Naive thymus-derived CD4-positive, alpha-beta T cell (primary cell): ENCODE measurements at places on chromosomes 3 and 15. TPM values are rescaled to one million over a fixed set of nuclear protein-coding genes. Genes with fewer than 3 reads are reported as not detected.

Gene UBA7
- 273 TPM for total RNA-seq

Gene IL5RA
- 8.7 TPM for total RNA-seq

DNA sequence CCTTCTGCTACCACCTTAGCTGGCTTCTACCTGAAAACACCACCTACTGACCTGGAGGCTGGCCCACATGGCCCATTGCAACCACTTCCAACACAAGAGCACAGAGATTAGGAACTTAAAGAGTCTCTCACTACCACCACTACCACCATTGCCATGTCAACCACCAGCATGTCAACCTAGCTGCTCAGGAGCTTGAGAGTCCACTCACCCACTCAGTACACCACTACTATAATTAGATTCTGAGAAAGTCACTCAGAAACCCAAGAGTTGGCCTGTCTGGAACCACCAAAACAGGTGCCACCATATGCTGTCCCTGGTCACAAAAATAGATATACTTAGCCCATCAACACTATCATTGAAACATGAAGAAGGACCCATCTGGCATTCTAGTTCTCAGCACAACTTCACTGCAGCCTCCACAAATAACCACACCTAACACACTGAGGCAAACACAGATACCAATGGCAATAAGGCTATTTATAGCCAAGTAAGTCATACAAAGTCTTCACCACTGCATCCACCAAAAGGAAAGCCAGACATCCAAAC, 806.7 kb upstream of the EPHA6 start:
- no peaks in the 10 kb centered on the region for H3K4me1 ChIP-seq
- H3K36me3 ChIP-seq: no peaks in the 10 kb centered on the region
- H3K4me3 ChIP-seq: no peak overlapping the region
- H3K27me3 ChIP-seq: no peaks in the 10 kb centered on the region
- DNase-seq: no peak

DNA sequence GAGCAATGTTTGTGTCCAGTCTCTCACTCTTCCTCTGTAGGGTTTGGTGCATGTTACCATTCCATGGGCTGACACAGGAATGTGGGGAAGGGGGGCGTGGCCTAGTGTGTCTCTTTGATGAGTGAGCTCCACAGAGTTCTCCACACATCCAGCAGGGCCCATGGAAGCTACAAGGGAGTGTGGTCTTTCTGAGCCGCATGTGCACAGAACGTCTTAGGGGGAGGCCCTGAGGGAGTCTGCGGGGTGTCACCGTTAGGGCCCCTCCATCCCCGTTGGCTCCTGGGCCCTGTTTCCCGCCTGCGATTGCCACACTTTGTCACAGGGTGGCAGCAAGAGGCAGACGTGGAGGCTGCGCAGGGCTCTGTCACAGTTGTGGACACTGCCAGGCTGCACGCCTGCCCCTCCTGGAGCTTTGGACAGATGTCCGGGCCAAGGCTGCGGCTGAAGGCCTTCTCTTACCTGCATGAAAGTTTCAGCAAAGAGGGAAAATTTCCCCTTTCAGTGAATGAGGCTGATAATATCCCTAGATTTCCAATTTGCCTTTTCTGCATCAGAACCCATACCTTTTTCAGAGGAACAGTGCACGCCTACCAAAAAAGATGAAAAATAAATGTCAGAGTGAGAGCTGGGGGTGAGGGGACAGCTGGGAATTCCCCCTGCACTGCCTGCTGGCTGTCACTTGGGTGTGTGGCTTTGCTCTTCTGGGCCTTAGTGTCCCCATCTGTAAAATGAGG, 24.3 kb downstream of the CACNA2D3 start:
- no peaks in the 10 kb centered on the region for H3K27me3 ChIP-seq
- no peaks in the 10 kb centered on the region for H3K36me3 ChIP-seq

DNA sequence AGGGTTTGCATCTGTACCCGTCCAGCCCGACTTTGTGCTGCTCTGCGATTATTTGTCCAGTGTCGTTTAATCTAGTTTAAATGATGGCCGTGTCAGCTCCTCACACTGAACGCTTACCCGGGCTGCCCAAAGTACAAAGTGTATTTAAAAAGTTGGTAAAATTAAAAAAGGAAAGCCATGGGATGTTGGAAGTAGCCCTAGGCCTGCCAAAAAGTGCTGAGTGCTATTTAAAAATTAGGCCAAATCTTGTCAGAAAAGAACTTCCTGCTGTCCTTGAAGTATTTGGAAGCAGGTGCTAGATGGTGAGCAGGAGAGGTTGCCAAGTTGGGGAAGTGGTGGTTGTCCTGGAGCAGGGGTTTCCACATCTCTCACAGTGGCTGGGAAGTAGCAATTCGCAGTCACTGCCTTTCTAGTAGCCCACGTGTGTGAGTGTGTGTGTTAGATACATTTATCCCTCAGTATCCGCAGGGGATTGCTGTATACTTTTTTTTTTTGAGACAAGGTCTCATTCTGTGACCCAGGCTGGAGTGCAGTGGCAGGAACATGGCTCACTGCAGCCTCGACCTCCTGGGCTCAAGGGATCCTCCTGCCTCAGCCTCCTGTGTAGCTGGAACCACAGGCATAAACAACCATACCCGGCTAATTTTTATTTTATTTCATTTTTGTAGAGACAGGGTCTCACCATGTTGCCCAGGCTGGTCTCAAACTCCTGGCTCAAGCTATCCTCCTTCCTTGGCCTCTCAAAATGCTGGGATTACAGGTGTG, 664 bp downstream of the PPCDC start:
- no peak for DNase-seq
- H3K27me3 ChIP-seq: no peaks in the 10 kb centered on the region
- peak overlapping the region; percentile 84 for H3K27ac ChIP-seq
- H3K4me1 ChIP-seq: no peaks in the 10 kb centered on the region
- peak overlapping the region; percentile 84 for H3K4me3 ChIP-seq

- no peaks in the 10 kb centered on the region for H3K27me3 ChIP-seq
- no peaks in the 10 kb centered on the region for H3K36me3 ChIP-seq
- no peak overlapping the region for H3K27ac ChIP-seq
- DNase-seq: peak; percentile 12
These were observed 97.7 kb upstream of the ATP2B2 start for GRCh38 chr3:10602769-10603768.

GRCh38 chr15:35060591-35060990, 24.5 kb downstream of the NANOGP8 start:
- H3K4me1 ChIP-seq: no peaks in the 10 kb centered on the region
- no peaks in the 10 kb centered on the region for H3K36me3 ChIP-seq
- no peak for DNase-seq
- no peaks in the 10 kb centered on the region for H3K27me3 ChIP-seq

DNA sequence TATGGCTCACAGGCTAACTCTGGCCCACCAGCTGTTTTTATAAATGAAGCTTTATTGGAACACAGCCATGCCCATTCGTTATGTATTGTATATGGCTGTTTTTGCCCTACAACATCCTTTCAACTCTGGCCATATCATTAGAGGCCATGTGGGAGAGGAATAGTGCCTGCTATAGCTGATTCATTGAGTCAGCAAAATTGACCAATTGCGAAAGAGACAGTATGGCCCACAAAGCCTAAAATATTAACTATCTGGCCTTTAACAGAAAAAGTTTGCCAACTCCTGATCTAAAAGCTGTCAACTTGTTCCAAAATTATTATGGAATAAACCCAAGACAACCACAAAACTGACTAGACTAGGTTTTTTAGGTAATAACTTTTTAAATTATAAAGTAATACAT, 1.4 kb downstream of the NR1I2 start:
- H3K36me3 ChIP-seq: no peaks in the 10 kb centered on the region
- no peak overlapping the region for H3K4me3 ChIP-seq
- H3K4me1 ChIP-seq: no peaks in the 10 kb centered on the region
- no peaks in the 10 kb centered on the region for H3K27me3 ChIP-seq
- DNase-seq: no peak

GRCh38 chr15:74913041-74913440, 6.4 kb upstream of the FAM219B start:
- H3K27ac ChIP-seq: no peak overlapping the region
- no peaks in the 10 kb centered on the region for H3K36me3 ChIP-seq
- no peaks in the 10 kb centered on the region for H3K27me3 ChIP-seq
- H3K4me3 ChIP-seq: no peak overlapping the region
- no peak for DNase-seq

DNA sequence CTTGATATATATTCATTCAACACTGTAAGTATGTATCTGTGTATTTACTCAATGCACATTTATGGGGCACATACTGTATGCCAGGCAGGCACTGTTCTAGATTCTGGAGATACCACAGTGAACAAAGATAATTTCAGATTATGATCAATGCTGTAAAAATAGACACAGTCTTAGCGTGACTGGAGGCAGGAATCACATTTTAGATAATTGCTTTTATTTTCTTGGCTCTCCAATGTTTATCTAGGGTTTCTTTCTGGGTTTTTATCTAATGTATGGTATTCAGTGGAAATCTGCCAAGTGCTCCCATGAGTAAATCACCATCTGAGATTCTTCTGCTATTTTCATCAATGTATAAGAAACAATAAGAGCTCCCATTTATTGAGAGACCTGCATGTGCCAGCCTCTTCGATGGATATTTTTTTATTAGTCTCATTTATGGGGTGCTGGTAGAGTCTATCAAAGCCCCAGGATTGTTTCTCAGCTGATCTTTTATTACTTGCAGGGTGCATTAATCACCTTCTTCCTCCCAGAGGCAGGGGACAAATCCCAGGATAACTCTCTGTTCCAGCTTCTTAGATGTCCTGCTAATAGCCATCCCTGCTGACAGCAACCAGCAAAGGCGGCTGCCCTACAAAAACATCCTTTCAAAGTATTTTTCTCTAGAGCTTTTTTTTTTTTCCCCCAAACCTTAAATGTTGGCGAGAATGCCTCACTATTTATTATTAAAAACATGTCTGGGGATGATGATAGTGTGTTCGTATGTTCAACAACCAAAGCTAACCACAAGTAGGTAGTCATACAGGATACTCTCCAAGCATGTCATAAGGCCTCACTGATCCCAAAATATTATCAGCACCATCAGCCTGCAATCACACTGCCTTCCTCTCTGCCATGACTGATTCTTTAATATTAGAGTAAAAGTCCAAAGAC, 331.0 kb upstream of the RASGRP1 start:
- H3K36me3 ChIP-seq: no peaks in the 10 kb centered on the region
- no peaks in the 10 kb centered on the region for H3K4me1 ChIP-seq
- H3K27me3 ChIP-seq: no peaks in the 10 kb centered on the region
- H3K4me3 ChIP-seq: no peak overlapping the region
- H3K27ac ChIP-seq: no peak overlapping the region
